Activated CD4-positive, alpha-beta T cell treated with anti-CD3 and anti-CD28 coated beads for 24 hours (primary cell): ENCODE measurements at places on chromosomes 6 and 20.

DNA sequence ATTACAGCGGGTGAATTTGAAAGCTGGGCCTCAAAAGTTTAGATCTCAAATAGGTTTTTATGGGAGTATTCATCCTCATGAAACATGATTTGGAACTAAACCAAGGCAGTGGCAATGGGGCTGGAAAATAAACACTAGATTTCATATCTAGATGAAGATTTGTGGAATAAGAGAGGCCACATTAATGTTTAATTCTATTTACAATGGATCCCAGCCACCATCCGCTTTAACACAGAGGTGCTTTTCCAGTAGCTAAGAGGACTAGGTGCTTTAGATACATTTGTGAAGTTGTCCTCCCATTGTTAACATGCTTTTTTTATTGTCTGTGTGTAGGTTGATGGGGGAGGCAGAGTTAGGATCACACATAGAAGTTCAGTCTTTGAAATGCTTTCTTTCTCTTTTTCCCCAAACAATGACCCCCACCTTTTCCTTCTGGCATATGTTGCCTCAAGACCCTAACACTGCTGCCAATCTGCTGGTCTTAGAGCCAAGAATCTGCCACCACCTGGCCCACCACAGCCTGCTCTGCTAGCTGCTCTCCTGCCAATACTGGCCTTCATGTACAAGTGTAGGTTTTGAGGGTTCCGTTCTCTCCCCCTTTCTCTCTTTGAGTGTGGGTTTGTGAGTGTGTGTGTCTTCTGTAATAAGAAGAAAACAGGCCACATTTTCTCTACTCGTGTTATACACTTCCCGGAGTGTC lies 27.8 kb upstream of the GFRAL start:
- DNase-seq = no peak

GRCh38 chr6:83868639-83869038 lies 9.2 kb downstream of the CYB5R4 start:
- DNase-seq = no peak

GRCh38 chr6:152267967-152268845 lies 369.0 kb downstream of the SYNE1 start:
- DNase-seq = peak; percentile 10

DNA sequence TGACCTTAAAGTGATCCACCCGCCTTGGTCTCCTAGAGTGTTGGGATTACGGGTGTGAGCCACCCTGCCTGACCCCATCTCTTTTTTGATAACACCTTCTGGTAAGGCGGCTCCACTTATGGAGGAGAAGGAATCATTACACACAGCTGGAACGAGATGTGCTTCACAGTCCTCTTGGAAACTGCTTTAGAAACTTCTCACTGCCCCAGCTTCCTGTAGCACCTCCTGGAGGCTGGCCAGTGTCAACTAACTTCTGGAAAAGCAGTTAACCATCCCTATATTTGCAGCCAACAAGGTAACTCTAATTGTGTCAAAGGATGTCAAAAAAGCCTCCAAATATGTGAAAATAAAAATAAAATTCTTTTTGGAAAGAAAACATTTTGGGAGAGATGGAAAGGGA lies 48.8 kb upstream of the BCLAF1 start:
- no peak for DNase-seq

- DNase-seq = no peak
Measured at GRCh38 chr20:51584116-51584515, 41.6 kb upstream of the NFATC2 start.
